Activated CD4-positive, CD25-positive, alpha-beta regulatory T cell treated with anti-CD3 and anti-CD28 coated beads, Interleukin-2, amount 50 U/mL, for 72 hours (primary cell): ENCODE measurements at places on chromosomes 16 and 17.
A peak's percentile ranks its signal among the peaks of the same experiment; 100 is the strongest.

DNA sequence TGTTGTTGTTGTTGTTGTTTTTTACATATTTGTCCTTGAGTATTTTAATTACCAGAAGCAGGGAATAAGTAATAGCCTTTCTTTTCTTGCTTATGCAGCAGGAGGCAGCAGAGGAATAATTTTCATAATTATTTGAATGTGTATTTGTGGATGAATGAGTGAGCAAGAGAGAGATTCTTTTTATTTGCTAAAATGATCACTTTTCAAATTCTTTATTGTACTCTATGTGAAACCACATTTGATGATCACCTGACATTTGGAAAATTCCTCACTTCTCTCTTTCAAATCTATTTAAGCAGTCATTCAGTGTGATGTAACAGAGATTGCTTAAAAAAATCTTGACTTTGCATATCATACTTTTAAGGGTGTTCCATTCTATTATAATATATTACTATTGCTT, 223.6 kb downstream of the BCAS3 start:
- no peak for DNase-seq

DNA sequence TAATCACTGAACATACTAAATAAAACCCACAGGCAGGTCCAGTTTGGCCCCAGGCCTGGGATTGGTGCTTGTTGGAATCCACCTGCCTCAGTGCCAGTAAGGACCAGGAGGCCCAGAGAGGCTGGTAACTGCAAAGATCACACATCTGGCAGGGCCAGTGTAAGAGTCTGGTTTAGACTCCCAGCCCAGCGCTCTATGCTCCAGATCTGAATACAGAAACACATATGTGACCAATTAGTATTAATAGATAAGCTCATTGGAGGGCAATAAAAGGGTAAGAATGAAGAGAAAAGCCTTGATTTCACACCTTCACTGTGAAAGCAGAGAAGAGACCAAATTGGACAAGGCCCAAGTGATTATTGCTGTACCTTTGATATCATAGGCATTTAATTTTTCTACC, 13.6 kb upstream of the CCDC182 start:
- no peak for DNase-seq

GRCh38 chr16:67349172-67349571, 22.6 kb downstream of the LRRC36 start:
- DNase-seq = no peak

DNA sequence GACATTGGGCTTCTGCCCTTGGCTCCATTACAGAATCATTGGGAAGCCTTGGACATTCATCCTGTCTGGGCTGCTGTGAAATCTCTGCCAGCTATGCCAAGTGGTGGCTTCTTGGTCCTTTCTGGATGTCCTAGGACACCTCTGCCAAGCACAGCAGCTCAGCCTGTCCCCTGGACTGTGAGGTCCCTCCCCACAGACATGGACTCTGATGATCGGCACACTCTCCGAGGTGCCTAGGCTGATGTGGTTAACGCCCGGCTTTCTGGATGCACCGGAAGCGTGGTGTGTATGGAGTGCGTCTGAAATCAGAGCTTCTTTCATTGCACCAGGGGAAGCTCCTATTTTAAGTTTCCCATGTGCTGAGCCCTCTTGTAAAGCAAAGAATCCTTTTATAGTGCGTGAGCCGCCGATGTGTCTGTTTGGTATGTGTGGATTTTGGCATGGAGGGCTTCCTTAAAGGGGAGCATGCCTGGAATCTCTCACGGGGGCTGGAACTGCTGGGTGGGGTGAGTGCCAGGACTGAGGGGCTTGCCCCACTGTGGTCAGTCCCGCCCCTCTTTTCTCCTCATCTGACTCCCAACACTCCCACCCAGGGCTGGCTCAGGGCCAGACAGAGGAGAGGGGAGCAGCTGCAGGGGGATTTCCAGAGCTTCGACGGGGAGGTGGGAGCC, 7.0 kb upstream of the ARHGAP23 start:
- DNase-seq = no peak

- DNase-seq = peak; percentile 62
Measured at GRCh38 chr17:14211801-14212200, 24.9 kb downstream of the CDRT15 start.

GRCh38 chr17:22272363-22273146, 580.2 kb downstream of the KCNJ18 start:
- no peak for DNase-seq

GRCh38 chr17:80244871-80245509, 15.7 kb upstream of the RNF213 start:
- no peak for DNase-seq

DNA sequence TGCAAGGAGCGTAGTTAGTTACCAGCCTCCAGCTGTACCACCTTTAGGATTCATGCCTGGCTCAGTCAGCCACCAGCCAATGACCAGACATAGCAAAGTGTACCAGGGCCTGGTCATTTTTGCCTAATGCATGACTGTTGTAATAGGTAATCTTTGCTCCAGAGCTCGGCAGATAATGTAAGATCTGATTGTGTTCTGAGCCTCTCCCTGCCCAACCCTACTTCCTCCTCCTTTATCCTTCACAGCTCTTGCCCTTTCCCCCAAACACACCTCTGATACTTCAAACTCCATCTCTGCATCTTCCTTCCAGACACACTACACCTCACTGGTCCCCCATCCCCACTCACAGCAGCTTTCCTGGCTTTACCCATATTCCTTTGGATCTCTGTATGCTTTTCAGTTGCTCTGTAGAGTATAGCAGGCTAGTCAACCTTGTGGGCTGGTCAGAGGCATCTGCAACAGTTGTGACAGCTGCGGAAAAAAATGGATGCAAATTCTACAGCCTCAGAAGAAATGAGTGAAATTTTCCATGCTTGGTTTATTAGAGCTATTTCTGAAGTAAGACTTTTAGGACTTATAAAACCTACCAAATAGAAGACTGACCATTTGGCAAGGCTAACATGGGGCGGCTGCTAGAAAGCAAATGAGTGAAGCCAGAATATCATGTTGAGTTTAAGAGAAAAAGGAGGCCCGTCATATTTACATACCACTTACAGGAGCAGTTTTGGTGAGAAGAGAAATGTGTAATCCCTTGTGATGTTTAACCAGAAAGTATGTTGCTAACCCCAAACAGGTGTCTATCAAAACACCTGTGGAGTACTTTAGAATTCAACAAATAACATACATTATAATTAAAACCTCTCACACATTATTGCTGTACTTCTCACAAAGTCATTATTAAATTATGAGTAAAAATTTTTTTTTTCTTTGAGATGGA, 19.9 kb upstream of the C16orf87 start:
- no peak for DNase-seq
